ENCODE measurements at places on chromosomes 3 and 15.
A peak's percentile ranks its signal among the peaks of the same experiment; 100 is the strongest.

DNA sequence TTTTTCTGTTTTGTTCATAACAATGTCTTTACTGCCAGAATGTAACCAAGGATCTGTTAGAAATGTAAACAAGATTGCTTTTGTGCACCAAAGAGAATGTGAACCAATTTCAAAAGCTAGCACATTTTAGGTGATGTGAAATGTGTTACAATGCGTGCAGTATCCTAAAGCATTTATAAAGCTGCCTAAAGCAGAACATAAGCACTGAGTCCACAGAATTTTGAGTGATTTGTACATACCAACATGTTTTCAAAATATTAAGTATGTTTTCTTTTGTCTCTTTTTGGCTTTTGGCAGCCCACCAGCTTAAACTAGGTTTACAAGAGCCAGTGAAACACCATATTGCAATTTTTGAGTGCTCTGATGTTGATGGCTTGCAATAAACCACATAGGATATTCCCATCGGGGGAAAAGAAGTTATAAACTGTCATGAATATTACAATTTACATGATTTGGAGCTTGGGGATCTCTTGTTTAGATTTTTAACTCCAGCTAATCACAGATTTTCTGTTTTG is 364.0 kb downstream of the ZIC1 start:
- no peak for DNase-seq

DNA sequence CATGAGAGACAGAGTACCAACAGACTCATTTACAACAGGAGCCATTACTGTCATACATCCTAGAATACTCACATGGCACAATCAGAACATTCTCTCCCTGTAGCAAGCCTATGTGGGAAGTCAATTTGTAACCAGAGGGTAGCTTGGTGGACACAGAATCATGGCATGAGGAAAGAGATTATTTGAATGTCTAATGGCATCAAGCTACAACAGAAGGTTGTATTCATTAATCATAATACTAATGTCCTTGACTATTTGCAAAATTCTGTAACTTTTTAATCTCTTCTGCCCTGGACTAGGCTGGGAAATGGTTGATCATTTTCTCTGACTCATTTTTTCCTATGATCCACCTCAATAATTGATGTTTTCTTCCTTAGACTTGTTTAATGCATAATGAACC is 345.2 kb upstream of the IL12A start:
- DNase-seq = no peak

GRCh38 chr3:23217872-23218554 is 14.9 kb downstream of the UBE2E2 start:
- no peak for DNase-seq

DNA sequence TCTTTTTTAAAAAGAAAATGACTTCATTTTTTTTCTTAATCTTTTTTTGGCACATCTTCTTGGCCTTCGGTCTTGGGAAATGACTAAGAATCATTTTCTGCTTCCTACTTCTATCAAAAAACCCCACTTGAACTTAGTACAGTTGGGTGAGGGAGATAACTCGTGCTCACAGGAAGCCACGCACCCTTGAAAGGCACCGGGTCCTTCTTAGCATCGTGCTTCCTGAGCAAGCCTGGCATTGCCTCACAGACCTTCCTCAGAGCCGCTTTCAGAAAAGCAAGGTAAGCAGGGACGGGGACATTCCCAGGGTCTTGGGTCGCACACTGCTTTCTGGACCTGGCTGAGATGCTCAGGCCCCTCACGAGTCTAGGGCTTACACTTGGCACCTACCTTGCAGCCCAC is at the start of gene CCR4:
Gene CCR4, plus strand, starts transcription at position 235 of the 402 bp plus-strand sequence. CDS start 1,779 bp downstream, outside the sequence.
- peak; percentile 52 for DNase-seq

GRCh38 chr15:97748576-97748975 is 211.9 kb upstream of the ARRDC4 start:
- no peak for DNase-seq

- DNase-seq = no peak
Observed at GRCh38 chr3:129039271-129040038, 21.1 kb upstream of the GP9 start.

DNA sequence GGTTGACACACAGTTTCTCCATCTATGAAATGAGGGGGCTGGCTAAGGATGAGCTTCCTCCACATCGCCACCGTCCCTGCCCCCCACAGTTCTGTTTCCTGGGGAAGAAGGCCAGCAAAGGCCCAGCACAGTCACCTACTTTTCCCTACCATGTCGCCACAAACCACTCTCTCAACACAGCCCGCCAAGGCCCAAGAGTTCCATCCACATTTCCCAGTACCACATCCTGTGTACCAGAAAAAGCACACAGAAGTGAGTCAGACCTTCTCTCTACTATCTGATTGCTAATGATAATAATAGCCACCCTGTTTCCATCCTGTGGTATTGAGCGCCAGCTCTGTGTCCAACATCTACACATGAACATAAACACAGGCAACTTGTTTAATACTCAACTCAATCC is 30.3 kb upstream of the C15orf39 start:
- DNase-seq = peak; percentile 86

DNA sequence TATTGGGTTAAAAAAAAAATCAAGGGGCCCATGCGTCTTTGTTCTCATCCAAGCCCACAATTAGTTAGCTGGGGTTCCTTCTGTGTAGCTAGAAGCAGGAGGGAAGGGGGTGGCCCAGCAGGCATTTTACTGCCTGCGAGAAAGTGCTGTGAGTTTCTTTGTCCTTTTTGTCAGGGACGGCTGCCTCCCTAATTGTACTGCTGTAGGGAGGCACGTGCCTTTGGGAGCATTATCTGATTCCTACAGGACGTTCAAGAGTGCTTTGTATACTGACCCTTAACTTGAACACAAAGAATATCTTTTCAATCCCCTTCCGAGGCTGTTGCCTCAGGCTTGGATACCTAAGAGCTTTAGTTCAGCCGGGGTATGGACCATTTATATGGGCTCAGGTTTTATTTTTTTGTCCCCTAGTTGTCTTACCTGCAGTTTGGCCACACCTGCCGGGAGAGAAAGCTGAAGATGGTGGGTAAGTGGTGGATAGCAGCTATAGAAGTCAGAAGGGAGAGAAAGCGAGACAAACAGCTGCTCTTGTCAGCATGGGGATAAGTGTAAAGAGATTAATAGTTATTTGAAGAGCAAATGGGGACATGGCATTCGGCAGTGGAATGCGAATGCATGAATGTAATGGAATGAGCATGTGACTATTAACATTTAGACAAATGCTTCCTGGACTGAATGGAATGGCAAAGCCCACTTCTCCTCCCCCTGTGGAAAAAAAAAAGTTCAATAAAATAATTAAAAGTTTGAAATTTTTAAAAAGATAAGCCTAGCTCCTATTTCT is 175.2 kb downstream of the TP63 start:
- DNase-seq = no peak

DNA sequence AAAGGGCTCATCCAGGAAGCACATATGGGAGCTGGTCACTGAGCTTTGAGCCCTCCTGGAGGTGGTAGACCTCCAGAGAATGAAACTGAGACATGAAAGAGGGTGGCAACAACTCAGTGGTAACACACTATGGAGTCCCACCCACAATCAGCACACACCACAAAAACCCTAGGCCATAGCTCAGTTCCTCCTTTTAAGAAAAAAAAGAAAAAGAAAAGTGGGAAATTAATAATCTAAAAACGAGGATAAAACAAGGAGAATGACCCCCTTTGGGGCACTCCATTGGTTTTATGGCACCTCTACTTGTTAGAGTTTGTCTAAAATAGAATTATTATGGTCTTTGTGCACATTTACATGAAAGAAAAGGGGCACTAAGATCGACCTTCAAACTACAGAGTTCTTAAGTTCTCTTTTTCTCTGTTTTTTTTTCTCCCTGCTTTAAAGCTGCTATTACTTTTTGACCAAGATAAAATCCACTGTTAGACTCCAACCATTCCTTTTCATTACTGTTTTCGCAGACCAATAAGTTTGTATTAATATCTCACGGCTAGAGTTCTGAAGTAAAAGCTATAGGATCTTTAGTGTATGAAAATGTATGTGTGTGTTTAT is 40.2 kb upstream of the ZBTB20 start:
- DNase-seq = no peak

DNA sequence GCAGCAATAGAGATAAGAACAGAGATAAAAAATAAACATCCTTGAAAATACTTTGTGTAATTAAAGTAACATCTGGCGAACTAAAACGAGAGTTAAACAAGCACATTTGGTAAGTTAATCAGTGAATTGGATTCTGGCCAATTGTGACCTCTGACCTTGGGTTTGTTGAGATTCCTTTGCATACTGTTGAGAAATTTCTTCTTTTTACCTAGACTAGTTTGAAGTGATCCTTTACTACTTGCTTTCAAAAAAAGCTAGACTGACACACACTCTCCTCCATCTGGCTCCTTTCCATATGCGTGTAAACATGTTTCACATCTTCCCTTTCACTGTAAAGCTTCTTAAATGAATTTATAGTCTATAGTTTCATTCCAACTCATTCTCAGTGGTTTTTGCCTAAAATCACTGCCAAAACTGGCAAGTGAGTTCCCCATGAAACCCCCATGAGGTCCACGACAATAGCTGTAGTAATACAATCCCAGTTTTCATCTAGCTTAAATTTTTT is 17.3 kb upstream of the GBE1 start:
- DNase-seq = no peak

- no peak for DNase-seq
Observed at GRCh38 chr3:134496471-134497071, 10.7 kb downstream of the CEP63 start.

DNA sequence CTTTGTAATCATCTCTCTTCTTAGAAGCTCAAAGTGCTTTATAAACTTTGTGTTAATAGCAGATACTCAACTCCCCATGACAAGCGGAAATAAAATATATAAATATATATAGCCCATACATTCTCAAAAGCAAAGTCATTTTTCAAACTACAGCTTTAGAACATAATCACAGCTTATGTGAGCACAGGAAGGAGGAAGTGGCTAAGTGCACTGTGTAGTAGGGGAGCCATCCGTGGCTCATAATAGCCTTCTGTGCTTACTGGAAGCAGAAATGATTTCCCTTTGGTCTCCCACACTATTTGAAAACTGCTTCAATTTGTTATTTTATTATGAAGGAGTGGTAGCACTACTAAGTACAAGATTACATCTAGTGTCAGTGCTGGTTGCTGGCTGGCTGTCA is 151.4 kb upstream of the ARL6 start:
- DNase-seq = no peak

DNA sequence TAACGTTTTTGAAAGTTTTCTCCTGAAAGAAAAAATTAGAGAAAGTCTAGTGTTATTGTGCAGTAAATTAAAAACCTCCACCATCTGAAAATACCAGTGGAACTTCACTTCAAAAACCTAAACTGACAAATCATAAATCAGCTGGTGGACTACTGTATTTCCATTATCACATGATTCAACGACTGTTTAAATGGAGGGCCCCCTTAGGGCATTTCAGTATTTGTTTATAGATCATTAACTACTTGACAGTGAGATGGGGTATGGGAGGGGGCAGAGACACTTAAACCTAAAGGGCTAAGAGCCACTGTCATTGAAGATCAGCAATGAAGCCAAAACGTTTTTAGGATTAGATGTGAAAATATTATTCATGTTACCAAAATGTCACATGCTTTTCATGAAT is 8.8 kb upstream of the C15orf61 start:
- DNase-seq = no peak

DNA sequence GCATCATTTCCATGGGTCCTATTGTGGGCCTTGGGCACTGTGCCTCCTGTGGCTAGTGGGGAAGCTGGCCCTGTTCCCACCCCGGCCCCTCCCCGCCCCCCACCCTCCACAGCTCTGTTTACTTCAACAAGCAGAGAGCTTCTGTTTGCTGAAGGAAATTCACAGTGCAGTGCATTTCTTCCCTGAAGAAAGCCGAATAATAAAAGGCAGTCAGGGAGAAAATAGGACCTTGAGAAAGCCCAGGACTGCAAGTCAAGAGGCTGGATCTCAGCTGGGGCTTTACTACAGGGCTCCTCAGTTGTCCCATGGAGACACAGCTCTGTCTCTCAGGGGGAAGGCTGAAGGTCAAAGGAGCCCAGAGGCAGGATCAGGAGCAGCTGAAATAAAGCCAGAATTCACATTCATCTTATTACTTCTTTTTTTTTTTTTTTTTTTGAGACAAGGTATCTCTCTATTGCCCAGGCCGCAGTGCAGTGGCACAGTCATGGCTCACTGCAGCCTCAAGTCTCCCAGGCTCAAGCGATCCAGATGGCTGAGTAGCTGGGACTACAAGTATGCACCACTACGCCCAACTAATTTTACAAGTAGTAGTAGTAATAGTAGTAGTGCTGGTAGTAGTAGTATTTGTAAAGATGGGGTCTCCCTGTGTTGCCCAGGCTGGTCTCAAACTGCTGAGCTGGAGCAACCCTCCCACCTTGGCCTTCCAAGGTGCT is 33.0 kb upstream of the LACTB start:
- no peak for DNase-seq

- no peak for DNase-seq
Observed at GRCh38 chr15:67745073-67746006, 80.0 kb upstream of the SKOR1 start.

DNA sequence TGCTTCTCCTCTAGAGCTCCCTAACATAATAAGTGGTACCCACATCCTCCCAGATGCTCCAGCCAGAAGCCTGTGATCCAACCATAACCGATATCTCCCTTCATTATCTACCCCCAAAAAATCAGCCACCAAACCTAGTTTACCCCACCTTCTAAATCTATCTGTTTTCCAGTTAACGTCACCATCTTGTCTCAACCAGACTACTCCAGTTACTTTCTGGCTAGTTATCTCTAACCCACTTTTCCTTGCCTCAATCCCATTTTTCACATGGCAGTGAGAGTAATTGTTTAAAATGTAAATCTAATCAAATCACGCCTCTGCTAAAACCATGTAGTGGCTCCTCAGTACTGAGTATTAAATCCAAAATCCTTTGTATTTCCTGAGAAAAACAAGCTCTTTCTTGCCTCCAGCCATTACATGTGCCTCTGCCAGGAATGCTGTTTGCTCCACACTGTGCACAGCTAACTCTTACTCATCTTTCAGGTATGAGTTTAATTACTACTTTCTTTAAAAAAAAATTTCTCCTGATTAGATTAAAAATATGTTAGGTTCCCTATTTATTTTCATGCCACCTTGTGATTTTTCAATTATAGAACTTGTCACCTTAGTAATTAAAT is 15.4 kb downstream of the CCDC54 start:
- no peak for DNase-seq

GRCh38 chr15:44397869-44398268 is 29.6 kb upstream of the CTDSPL2 start:
- no peak for DNase-seq

GRCh38 chr3:133871368-133872090 is 24.2 kb downstream of the RAB6B start:
- DNase-seq = no peak

Measured in GDM1 (cell line).